ENCODE measurements at places on chromosomes 3 and 15. TPM values are rescaled to one million over a fixed set of nuclear protein-coding genes. Genes with fewer than 3 reads are reported as not detected.

TUBGCP4 gene
- total RNA-seq: 13.6 TPM

PP2D1 gene
- total RNA-seq: not detected

CHP1 gene
- 168 TPM for total RNA-seq

GABRR3 gene
- not detected for total RNA-seq

SLC15A2 gene
- 0.59 TPM for total RNA-seq

- DNase-seq: no peak
- H3K27ac ChIP-seq: peak overlapping the region; percentile 77
- H3K36me3 ChIP-seq: no peaks in the 10 kb centered on the region
- H3K4me3 ChIP-seq: peak overlapping the region; percentile 40
- H3K4me1 ChIP-seq: no peaks in the 10 kb centered on the region
Measured at GRCh38 chr15:92733090-92733933, 77.7 kb upstream of the FAM174B start.

- no peaks in the 10 kb centered on the region for H3K36me3 ChIP-seq
- H3K27ac ChIP-seq: no peak overlapping the region
- no peak overlapping the region for H3K4me3 ChIP-seq
Measured at GRCh38 chr3:53581671-53582070, 87.3 kb downstream of the CACNA1D start.

- H3K4me1 ChIP-seq: peaks cover 12% of the 10 kb centered on the region
- no peaks in the 10 kb centered on the region for H3K36me3 ChIP-seq
- no peak overlapping the region for H3K27ac ChIP-seq
- H3K27me3 ChIP-seq: no peaks in the 10 kb centered on the region
- DNase-seq: no peak
Measured at GRCh38 chr15:50854601-50855490, 53.6 kb upstream of the AP4E1 start.

GRCh38 chr3:24828551-24828950 lies 333.9 kb upstream of the THRB start:
- DNase-seq: no peak
- H3K27me3 ChIP-seq: no peaks in the 10 kb centered on the region
- no peaks in the 10 kb centered on the region for H3K4me1 ChIP-seq
- peak overlapping the region; percentile 57 for H3K4me3 ChIP-seq

DNA sequence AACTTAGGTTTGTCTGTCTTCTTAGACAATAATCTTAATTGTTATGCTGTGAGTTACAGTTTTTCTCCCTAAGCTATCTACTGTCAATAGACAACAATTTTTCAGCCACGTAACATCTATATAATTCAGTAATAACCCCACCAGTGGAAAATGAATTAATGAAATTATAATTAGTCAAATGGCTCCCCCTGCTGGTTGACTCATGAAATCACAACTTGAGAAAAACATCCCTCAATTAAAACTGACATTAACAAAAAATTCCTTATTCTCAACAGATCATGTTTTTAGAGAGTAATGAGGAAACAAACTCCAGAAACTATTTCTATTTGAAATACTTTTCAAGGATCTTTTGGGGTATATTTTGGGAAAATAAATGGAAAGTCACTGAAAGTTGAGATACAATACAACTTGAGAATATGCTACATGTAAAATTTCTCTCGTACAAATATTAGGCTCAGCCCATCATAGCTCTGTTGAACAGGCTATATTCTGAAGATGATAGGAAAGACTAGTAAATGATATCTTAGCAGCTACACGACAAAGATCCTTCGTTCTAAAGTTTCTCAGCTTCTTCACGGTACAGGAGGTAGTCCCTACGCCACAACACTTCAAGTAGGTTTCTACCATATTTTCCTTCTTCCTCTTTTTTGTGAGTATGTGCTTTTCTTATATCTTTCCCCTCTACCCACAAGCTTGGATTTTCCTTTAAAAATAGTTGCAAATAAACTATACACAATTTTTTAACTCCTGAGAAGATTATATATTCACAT lies 20.7 kb downstream of the PPP1R2 start:
- peaks cover 47% of the 10 kb centered on the region for H3K36me3 ChIP-seq
- H3K27me3 ChIP-seq: no peaks in the 10 kb centered on the region
- no peak overlapping the region for H3K4me3 ChIP-seq
- no peak for DNase-seq
- no peaks in the 10 kb centered on the region for H3K4me1 ChIP-seq

- no peaks in the 10 kb centered on the region for H3K36me3 ChIP-seq
- no peak overlapping the region for H3K4me3 ChIP-seq
- no peaks in the 10 kb centered on the region for H3K27me3 ChIP-seq
Measured at GRCh38 chr3:129116482-129116946, 5.1 kb downstream of the RAB43 start.

GRCh38 chr3:110623571-110623970 lies 448.0 kb upstream of the NECTIN3 start:
- no peak overlapping the region for H3K27ac ChIP-seq
- no peak overlapping the region for H3K4me3 ChIP-seq
- H3K36me3 ChIP-seq: no peaks in the 10 kb centered on the region
- H3K4me1 ChIP-seq: no peaks in the 10 kb centered on the region

- no peak for DNase-seq
- no peak overlapping the region for H3K4me3 ChIP-seq
- no peaks in the 10 kb centered on the region for H3K36me3 ChIP-seq
- no peaks in the 10 kb centered on the region for H3K4me1 ChIP-seq
- H3K27ac ChIP-seq: no peak overlapping the region
Measured at GRCh38 chr3:63494646-63495045, 157.8 kb upstream of the SNTN start.

- H3K27ac ChIP-seq: peak overlapping the region; percentile 85
- H3K4me3 ChIP-seq: no peak overlapping the region
- no peaks in the 10 kb centered on the region for H3K36me3 ChIP-seq
- H3K27me3 ChIP-seq: no peaks in the 10 kb centered on the region
- peaks cover 97% of the 10 kb centered on the region for H3K4me1 ChIP-seq
Measured at GRCh38 chr3:50263478-50264382, 5.2 kb upstream of the SEMA3B start.

GRCh38 chr3:50210510-50211367 lies 5.7 kb downstream of the SLC38A3 start:
- DNase-seq: no peak
- H3K4me1 ChIP-seq: peaks cover 1% of the 10 kb centered on the region
- no peak overlapping the region for H3K4me3 ChIP-seq
- no peak overlapping the region for H3K27ac ChIP-seq

GRCh38 chr15:63849906-63850305 lies 16.2 kb upstream of the HERC1 start:
- H3K36me3 ChIP-seq: no peaks in the 10 kb centered on the region
- H3K27ac ChIP-seq: no peak overlapping the region
- no peaks in the 10 kb centered on the region for H3K27me3 ChIP-seq
- no peaks in the 10 kb centered on the region for H3K4me1 ChIP-seq

- no peaks in the 10 kb centered on the region for H3K36me3 ChIP-seq
- H3K27me3 ChIP-seq: no peaks in the 10 kb centered on the region
- no peaks in the 10 kb centered on the region for H3K4me1 ChIP-seq
- DNase-seq: no peak
- H3K4me3 ChIP-seq: no peak overlapping the region
Measured at GRCh38 chr3:27796365-27796875, 74.3 kb upstream of the EOMES start.

DNA sequence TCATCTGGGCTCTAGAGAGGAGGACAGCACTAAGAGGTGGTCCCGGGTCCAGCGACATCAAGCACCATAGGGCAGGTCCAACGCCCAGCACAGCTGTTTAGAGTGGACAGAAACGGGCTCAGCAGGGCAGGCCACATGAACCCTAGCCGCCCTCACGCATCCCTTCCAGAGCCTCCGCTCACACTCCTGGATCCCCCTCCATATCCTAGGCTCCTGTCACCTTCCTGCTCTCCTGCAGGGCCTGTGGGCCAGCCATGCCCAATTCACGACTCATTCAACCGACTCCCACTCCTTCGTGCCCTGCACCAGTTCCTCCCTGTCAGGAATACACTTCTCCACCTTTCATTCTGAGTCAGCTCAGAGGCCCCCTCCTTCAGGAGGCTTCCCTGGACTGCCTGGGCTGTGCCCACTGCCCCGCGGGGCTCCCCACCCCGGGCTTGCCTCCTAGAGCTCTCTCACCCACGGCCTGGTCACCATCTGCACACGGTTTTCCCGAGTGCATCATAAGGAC lies 90.2 kb downstream of the LINGO1 start:
- DNase-seq: no peak
- H3K27ac ChIP-seq: peak overlapping the region; percentile 2
- no peaks in the 10 kb centered on the region for H3K27me3 ChIP-seq
- no peaks in the 10 kb centered on the region for H3K4me1 ChIP-seq

DNA sequence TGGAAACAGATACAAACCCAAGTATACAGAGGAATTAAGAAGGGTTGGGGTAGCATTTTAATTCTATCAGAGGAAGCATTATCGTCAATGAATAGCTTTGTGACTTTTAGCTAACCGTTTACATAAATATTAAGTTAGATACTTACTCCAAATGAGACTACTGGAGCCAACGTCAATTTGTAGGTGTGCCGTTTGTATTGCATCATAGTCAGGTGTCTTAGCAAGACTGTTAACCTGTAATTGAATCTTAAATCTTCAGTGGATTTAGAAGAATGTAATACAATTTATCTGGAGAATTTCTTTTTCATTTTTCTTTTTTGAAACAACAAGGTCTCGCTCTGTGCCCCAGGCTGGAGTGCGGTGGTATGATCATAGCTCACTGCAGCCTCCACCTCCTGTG lies 55.1 kb downstream of the CRTC3 start:
- no peaks in the 10 kb centered on the region for H3K27me3 ChIP-seq
- DNase-seq: no peak
- H3K4me1 ChIP-seq: peaks cover 65% of the 10 kb centered on the region
- no peaks in the 10 kb centered on the region for H3K36me3 ChIP-seq
- H3K4me3 ChIP-seq: no peak overlapping the region
- H3K27ac ChIP-seq: no peak overlapping the region

DNA sequence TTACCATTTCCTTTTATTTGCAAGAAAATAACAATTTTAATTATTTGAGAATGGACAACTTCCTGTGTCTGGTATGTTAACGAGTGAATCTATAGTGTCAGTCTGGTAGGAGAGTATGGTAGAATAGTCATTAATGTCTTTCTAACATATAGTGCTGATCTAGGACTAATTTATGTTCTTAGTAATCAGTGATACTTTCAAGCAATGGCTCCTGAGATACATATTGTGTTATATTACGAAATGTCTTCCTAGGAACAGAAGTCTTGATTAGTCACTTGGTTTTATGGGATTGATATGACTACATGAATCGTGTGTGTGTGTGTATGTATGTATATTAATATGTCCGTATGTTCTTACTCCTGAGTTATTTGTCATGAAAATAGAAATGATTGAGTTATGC lies 66.6 kb upstream of the PAQR5 start:
- no peak for DNase-seq
- H3K4me1 ChIP-seq: no peaks in the 10 kb centered on the region
- H3K36me3 ChIP-seq: peaks cover 19% of the 10 kb centered on the region
- H3K4me3 ChIP-seq: no peak overlapping the region
- no peaks in the 10 kb centered on the region for H3K27me3 ChIP-seq

- H3K27me3 ChIP-seq: no peaks in the 10 kb centered on the region
- no peak for DNase-seq
- no peaks in the 10 kb centered on the region for H3K4me1 ChIP-seq
- no peaks in the 10 kb centered on the region for H3K36me3 ChIP-seq
- no peak overlapping the region for H3K4me3 ChIP-seq
Measured at GRCh38 chr15:31179693-31180092, 78.2 kb upstream of the TRPM1 start.

DNA sequence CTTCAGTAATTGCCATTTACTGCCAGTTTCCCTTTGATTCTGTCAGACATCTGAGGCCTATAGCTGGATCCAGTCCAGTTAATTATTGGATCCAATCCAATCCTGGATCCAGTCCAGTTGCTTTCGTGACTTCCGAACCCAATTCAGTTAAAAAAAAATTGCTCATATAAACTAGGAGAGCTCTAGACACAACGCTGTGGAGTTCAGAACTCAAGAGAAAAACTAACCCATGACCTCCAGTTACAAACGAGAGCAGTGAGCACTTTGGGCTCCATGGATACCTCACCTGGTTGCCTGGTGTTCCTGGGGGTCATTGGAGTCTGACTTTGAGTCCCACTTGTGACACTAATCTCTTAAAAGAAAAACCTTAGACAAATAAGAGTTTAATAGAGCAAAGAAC lies 269.8 kb downstream of the THSD4 start:
- H3K4me1 ChIP-seq: no peaks in the 10 kb centered on the region
- H3K4me3 ChIP-seq: no peak overlapping the region
- H3K36me3 ChIP-seq: no peaks in the 10 kb centered on the region

Data from tibial nerve (tissue), 4 donors.